WERI-Rb-1 (cell line): ENCODE measurements at places on chromosomes 6 and 20.

GRCh38 chr6:43181942-43182860 is at the start of gene CUL9:
Gene CUL9, plus strand, starts transcription at chr6:43182196. Its CDS starts 2,115 bp downstream, at chr6:43184311.
- peak; percentile 95 for DNase-seq

DNA sequence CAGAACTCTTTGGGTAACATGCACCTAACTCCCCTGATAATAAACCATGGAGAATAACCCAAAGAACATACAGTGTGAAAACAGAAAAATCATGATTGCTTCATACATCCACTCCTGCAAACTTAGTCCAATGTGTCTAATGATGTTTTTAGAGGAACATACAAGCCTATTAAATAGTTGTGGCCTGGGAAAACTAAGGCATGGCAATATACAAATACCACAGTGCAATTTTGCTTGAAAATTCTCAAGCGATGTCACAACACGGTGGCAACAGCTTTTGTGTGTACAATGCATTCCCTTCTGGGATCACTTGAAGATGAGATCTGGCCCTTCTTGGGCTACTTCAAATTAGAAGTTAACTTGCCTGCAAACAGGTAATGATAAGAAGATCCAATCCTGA is 16.7 kb downstream of the MAP3K5 start:
- DNase-seq = no peak

GRCh38 chr6:84687431-84687830 is 77.0 kb downstream of the TBX18 start:
- no peak for DNase-seq

DNA sequence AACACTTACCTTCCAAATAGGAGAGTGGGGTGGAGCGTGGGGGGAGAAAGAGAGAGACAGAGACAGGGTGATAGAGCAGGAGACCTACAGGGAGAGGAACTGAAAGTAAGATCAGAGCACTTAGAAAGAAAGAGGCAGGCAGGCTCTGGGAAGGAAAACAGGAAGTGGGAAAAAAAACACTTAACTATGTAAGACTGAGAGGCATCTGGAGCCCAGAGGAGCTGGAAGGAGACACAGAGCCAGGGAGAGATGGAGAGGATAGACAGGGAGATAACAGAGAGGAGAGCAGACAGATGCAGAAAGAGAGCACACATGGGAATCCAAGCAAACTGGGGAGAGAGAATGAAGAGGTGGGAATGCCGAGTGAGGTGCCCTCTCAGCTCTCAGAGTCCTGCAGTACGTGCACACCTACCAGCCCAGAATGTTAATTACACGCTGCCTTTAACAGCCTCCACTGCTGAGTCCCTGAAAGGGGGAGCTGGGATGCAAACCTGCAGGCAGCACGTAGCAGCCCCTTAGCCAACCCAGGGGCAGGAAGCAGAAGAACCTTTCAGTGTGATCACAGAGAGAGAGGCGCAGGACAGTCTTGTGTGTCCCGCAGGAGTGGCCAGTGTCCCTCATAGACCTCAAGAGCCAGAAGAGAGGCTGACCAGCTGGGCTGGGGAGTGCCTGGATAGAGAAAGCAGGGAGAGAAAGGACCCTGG is 132.7 kb upstream of the LRFN2 start:
- DNase-seq = no peak

GRCh38 chr6:106339334-106340029 is 13.9 kb upstream of the ATG5 start:
- DNase-seq = peak; percentile 69

DNA sequence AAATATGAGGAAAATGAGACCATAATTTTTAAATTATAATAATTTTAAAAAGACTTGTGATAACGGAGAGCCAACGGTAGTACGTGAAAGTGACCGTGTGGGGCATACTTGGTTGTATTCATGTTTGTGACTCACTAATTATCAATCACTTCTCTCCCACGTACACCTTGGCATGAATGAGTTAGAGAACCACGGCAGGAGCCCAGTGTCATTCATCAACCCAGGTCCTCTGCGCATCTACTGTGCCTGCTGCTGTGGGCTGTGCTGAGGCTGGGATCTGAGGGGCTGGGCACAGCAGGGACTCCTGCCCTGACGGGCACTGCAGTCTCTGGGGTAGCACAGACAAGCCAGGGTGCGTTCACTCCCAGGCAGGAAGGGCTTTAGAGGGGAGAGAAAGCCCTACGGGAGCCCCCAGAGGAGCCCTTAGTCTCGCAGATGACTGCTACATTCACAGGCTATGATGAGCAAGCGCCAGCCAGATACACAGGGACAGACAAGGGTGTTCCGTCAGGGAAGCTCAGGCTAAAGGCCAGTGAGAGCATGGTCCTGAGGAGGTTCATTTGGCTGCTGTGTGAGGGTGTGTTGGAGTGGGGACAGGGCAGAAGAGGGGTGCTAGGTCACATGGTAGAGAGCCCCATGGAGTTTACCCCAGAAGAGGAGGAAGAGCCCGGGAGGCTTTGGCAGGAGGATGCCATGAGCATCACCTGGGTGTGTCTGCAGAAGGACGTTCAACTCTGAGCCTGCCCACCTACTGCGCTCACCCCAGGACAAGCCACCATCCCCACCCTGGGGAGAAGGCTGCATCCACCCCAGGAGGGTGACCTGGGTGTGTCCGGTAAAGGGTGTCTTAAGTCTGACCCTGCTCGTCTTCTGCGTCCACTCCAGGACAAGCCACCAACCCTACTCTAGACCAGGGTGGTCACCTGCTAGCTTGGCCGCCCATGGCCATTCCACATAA is 8.2 kb upstream of the RPS6KA2 start:
- no peak for DNase-seq

DNA sequence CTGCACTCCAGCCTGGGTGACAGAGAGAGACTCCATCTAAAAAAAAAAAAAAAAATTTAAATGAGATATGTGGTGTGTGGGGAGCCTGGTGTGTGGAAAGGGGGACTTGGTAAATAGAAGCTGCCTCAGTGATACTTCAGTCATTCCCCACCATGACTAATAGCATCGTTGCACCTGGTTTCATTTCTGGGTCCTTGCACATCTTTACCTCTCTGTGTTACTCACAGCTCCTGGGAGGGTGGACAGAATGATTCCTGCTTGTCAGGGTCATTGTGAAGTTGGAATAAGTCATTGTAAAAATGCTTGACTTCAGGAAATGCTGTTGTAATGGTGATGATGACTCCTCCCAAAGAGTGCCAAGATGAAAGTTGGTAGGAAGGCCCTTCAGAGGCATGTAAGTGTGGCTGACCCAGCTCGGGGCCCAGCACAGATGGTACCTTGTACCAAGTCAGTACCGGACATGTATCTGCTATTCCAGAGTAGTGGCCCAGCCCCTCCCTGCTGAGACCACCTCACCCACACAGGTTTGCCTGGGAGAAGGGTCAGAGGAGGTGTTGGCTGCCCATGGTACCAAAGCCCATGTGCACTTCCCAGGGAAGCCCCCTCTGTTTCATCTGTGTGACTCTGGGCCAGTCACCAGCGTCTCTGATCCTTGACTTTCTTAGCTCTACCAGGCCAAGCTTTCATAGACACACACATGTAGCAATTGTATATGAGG is 48.4 kb downstream of the PLAGL2 start:
- no peak for DNase-seq

DNA sequence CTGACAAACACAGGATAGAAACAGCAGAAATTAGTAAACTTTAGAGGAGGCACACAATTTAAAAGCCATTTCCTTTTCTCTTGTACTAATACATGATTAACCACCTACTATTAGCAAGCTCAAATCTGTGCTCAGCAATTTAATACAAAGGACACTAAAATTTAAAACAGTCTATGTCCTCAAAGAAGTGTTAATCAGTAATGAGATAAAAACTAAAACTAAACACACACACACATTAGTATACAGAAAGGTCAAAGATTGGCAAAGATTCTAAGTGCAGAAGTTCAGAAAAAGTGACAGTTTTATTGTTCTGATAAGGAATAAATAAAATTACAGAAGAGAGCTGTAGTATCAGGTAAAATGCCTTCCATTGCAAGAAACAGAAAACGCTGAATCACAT is 73.9 kb upstream of the RUNX2 start:
- DNase-seq = no peak

GRCh38 chr6:1605893-1606779 is 3.6 kb upstream of the FOXC1 start:
- no peak for DNase-seq

DNA sequence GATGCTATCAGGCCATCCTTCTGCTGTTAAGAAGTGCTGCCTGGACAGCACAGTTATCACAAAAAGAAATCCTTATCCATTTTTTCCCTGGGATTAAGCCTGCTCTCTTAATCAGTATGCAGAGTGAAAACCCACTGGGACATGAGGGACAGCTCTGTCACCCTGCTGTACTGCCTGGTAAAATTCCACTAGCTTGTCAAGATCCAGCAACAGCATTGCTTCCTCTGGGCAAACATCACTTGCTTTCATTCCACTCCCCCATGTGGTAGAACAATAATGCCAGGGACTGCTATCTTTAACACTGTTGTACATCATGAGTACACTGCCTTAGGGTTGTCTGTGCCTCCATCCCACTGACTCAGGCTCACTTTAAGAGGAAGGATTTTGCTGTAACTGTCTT is 331.3 kb downstream of the KIF16B start:
- DNase-seq = peak; percentile 26

GRCh38 chr6:111703723-111704122 is 98.0 kb upstream of the TRAF3IP2 start:
- no peak for DNase-seq

DNA sequence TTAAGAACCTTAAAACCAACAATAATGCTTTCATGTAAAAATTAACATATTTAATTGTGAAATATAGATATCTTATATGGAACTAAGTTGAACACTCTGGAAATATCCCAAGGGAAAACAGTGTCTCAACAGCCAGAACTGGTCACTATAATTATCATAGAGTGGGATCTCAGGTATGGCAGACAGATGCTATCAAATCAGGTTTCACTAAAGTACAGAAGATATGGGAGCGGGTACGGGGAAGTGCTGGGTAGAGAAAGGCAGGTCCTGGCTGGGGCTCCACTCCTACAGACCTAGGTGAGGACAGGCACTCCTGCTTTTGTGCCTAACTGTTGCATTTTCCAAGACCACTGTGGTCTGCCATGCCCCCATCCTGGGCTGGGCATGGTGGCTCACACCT is 128.2 kb upstream of the BEND3 start:
- no peak for DNase-seq

DNA sequence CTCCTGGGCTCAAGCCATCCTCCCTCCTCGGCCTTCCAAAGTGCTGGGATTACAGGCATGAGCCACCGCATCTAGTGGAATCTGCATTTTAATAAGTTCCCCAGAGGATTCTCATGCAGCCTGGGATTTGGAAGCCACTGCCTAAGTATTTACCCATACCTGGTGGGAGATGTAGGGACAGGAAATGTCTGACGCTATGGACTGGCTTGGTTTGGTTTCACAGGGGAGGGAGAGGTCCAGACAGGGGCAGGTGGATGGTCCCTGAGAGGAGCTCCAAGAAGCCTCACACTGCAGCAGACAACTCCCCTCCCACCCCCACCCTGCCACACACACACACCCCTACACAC is 4.4 kb downstream of the VSTM2L start:
- no peak for DNase-seq

DNA sequence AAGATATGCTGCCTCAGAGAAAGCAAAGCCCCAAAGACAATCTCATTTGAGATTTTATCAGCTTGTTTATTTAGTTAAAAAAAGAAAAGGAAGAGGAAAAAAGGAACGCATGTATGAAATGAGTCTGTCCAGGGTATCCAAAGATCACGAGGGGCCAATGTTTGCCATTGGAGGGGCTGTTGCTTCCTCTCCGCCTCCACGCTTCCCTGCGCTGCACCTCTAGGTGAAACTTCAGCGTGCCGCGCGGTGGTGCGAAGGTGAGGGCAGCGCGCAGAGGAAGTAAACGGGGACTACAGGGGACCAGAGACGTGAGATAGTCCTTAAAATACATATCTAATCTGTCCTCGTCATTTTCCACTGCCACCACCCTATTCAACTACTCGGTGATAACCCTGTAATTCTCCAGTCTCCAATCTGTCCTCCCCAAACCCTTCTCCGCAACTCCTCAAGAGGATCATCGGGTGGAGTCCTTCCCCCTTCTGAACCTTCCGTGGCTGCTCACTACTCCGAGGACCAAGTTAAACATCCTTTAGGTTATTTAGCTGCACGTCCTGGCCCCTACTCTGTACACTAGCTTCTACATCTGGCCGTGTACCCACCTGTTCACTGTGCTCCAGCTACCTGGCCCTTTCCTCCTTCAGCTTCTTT is 1.1 kb upstream of the DCBLD1 start:
- no peak for DNase-seq

GRCh38 chr20:48052475-48052835 is 267.2 kb upstream of the SULF2 start:
- no peak for DNase-seq

DNA sequence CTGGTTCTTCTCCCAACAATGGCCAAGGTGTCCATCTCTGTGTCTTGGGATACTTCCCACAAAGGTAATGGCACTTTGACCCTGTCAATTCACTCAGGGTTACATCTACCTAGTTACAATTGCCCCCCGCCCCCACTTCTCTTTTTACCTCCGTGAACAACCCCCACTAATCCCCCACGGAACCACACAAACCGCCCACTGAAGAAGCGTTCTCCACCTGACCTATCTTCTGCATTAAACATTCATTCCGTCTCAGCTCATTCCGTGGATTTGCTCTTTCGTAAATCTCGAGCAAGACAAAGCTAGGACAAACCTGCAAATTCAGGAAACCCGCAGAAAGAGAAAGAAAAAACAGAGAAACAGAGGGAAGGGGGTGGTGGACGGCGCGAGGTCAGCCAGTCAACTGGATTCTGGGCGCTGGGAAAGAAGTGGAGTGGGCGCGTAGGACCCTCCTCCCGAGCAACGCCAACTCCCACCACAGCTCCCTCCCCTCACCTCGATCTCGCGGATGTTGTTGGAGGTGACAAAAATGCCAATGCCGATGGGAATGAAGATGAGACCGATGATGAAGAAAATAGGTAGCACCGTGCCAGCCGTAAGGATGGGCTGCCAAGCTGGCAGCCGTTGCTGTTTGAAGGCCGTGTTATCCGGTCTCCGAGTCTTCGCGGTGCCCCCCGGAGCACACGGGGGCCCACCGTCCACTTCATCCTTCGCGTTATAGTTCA is 523 bp downstream of the TMEM30A start:
- DNase-seq = peak; percentile 22

- no peak for DNase-seq
Observed at GRCh38 chr6:32906539-32906938, 34.3 kb downstream of the HLA-DMB start.

- DNase-seq = no peak
Observed at GRCh38 chr6:141874930-141875602, 257.7 kb upstream of the GJE1 start.

- no peak for DNase-seq
Observed at GRCh38 chr6:142929751-142930358, 15.1 kb downstream of the HIVEP2 start.

DNA sequence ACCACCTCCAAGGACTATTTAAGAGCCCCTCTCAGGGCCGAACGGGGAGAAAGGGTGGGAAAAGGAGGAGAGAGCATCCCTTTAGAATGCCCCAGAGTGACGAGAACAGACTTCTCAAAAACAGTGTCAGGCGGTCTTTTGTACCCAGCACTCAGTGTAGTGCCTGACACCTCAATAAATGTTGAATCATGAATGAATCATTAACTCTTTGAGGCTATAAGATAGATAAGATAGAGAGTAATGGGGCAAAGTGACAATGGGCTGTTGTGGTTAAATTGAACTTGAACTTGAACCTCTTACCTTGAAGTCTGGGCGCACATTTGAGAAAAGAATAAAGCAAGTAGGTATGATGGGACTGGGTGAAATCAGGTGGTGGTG is 7.4 kb downstream of the TCF21 start:
- no peak for DNase-seq

GRCh38 chr6:7726416-7727085 is 652 bp downstream of the BMP6 start:
- DNase-seq = peak; percentile 40
